ENCODE measurements at places on chromosomes 16 and 17.

DNA sequence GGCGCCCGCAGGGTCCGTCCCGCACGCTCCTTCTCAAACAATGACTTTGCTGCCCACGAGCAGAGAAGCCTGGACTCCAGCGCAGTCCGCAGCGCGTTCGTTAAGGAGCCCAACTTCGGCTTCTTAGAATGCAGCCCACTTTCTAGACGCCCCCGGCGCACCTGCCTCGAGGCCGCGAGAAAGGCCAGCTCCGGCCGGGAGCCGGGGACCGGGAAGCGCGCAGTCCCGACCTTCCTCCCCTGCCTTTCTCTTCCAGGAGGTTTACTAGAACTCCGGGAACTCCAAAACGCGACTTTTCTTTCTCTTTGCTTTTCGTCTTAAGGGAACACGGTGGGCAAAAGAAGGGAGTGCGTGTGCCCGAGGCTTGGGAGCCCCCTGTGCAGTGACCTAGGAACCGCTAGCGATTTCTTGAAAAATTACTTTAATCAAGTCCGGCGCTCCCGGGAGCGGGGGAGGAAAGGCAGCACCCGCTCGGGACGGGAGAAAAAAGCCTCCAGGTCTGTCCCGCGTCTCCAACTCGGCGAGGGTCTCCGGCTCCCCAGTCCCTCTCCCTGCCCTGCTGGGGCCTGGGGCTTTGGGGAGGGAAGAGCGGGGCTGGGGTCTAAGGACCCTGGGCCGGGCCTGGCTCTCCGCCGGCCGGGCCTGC lies 2.6 kb downstream of the HNF1B start:
- DNase-seq = no peak

DNA sequence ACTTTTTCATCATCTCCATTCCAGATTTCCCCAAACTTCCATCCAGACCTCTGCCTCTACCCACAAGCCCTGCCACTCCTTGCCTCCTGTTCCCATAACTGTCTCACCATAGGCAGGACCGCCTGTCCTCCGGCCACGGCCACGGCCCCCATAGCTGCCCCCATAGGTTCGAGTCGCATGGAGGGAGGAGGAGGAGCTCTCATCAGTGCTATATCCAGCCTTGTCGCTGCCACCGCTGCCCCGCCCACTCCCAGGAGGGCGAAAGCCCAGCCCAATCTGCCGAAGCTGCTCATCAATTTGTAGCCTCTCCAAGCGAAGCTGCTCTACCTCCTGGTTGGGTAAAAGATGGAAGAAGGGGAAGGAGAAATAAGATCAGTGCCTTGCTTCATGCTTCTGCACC lies 3.4 kb upstream of the SOX15 start:
- DNase-seq = no peak

GRCh38 chr16:49483251-49483650 lies 109.6 kb downstream of the C16orf78 start:
- DNase-seq = no peak

- DNase-seq = no peak
Observed at GRCh38 chr16:4315186-4316107, at the start of gene GLIS2. Gene GLIS2 (plus strand): TSS chr16:4316067. CDS start chr16:4332281, 16,214 bp downstream.

DNA sequence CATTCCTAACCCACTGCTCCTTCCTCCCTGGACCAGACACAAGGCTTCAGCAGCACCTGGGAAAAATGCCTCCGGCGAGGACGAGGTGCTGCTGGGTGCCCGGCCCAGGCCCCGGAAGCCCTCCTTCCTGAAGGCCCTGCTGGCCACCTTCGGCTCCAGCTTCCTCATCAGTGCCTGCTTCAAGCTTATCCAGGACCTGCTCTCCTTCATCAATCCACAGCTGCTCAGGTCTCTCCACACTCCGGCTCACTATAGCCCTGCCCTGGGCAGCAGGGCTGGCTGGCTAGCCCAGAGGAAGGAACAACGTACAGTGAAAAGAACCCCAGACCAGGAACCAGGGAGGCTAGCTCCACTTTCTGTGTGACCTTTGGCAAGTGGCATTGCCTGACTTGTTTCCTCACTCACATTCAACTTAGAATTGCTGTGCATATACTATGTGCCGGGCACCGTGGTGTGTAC lies 26.2 kb downstream of the ABCC3 start:
- no peak for DNase-seq

DNA sequence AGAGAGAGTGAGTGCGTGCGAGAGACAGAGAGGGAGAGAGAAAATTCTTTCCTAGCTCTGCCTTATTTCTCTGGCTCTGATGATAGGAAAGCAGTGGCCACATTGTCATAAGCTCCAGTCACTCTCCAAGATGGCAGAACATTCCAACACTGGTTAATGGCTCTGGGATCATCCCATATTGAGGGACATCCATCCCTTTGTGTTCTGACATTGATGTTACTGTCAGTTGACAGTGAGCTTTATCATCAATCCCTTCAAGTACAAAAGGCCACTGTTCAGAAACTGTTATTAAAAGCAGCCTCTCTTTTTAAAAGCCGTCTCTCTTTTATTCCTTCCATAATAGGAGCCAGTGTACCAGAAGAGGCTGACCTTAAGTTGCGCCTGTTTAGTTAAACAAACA lies 1084.9 kb upstream of the RBFOX1 start:
- no peak for DNase-seq

DNA sequence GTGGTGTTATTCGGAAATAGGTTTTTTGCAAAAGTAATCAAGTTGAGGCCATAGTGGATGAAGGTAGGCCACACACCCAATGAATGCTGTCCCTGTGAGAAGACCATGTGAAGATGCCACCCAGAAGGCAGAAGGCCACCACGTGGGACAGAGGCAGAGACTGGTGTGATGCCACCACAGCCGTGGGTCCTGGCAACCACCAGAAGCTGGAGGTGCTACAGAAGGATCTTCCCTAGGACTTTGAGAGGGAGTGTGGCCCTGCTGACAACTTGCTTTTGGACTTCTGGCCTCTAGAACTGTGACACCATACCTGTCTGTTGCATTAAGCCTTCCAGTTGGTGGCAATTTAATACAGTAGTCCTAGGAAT lies 49.3 kb downstream of the RMI2 start:
- DNase-seq = no peak

GRCh38 chr16:23682181-23682580 lies 3.5 kb downstream of the PLK1 start:
- no peak for DNase-seq

GRCh38 chr17:1008008-1008761 lies 11.3 kb downstream of the TIMM22 start:
- DNase-seq = peak; percentile 43

DNA sequence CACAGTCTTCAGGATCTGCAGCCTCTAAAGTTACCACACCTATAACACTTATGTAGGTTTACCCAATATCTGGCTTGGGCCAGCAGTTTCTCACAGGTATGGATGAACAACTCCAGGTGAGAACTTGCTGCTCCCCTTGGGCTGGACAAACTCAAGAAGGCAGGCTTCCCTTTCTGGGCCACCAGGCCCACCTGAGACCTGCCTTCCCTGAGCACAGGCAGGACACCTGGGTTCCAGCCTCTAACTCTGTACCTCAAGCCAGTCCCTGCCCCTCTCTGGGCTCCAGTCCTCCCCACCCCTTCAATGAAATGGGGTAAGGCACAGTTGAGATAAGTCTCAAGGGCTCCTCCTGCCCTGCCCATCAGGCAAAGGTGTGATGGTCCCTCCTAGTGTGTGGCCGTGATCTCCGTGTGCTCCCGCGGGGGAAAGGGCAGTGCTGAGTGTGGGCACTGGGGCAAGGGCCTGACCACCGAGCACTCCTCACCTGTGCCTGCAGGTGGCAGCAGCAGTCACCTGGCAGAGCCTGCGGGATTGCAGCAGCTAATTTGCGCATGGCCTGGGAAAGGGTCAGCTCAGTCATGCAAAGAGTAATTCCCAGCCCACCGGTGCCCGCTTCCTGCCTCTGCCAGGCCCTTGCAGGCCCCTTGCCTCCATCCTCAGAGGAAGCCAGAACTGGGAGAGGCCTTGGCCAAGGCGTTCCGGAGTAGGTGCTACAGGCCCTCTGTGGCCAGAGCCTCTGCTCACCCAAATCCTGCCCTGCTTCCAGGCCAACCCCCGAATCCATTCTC lies 28.2 kb upstream of the ADGRG1 start:
- no peak for DNase-seq

DNA sequence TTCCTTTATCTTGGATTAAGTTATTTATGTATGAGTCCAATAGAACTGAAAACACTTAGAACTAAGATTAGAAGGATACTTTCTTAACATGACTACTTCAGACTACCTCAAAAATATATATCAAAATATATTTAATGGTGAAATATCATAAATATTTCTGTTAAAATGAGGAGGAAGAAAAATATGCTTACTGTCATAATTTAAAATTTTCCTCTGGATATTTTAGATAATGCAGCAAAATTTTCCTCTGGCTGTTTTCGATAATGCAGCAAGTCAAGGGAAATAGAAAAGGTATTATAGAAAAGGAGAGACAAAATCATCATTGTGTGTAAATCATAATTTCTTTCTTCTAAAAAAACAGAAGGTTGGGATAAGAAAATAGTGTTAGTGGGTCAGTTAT lies 263.3 kb downstream of the HS3ST3A1 start:
- DNase-seq = no peak
